Choroid plexus epithelial cell (primary cell): ENCODE measurements at places on chromosomes 5 and 9.

- DNase-seq = no peak
Measured at GRCh38 chr5:10662661-10663488, 98.2 kb downstream of the DAP start.

DNA sequence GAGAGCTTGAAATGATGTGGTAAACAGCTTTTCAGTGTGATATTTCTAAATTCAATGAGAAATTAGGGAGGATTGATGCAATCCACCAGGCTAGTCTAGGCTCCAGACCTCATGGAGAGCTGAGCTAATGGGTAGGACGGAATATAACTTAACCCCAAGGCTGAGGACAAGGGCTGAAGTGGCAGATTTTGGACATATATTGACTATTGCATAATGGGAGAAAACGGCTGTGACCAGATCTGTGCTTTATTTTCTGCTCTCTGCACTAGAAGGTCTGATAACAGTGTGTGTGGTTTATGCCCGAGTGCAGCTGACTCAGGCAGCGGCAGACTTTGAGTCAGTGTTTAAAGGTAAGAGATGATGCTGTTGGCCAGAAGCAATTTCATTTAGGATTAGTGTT lies 70.6 kb downstream of the ACTBL2 start:
- DNase-seq = peak; percentile 80

DNA sequence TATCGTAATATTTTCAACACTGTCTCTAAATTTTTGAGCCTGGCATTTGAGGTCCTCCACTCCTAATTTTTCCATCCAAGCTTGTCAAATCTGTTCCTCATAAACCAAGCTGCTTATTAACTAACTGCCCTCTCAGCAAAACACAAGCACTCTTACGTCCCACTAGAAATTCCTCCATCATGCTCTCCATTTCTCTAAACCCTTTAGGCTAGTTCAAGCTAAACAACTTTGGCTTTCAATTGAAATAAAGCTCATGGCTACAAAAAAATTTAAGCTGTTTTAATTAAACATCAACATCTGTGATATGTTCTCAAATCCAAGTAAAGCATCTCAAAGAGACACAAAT lies 45.7 kb downstream of the RNF145 start:
- DNase-seq = no peak

- no peak for DNase-seq
Measured at GRCh38 chr5:67166460-67167285, 29.9 kb downstream of the CD180 start.

- DNase-seq = no peak
Measured at GRCh38 chr5:121108725-121109124, 644.6 kb downstream of the PRR16 start.

DNA sequence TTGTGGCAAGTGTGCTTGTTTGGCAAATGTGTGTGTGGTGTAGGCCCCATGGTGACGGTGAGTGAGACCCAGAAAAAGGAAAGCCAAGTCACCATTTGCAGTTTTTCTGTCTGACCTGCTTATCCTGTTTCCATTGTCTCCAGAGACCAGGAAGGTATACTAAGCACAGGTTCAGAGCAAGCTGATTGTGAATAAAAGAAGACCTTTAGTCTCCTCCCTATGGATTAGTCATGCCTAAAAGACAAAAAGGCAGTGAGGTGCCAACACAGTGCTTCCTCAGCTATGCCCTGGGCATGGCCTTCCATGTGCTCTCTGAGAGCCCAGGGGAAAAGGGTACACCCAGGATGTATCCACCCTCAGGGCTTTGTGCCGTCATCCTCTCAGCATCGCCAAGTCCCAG lies 49.2 kb upstream of the SHOC1 start:
- DNase-seq = no peak

DNA sequence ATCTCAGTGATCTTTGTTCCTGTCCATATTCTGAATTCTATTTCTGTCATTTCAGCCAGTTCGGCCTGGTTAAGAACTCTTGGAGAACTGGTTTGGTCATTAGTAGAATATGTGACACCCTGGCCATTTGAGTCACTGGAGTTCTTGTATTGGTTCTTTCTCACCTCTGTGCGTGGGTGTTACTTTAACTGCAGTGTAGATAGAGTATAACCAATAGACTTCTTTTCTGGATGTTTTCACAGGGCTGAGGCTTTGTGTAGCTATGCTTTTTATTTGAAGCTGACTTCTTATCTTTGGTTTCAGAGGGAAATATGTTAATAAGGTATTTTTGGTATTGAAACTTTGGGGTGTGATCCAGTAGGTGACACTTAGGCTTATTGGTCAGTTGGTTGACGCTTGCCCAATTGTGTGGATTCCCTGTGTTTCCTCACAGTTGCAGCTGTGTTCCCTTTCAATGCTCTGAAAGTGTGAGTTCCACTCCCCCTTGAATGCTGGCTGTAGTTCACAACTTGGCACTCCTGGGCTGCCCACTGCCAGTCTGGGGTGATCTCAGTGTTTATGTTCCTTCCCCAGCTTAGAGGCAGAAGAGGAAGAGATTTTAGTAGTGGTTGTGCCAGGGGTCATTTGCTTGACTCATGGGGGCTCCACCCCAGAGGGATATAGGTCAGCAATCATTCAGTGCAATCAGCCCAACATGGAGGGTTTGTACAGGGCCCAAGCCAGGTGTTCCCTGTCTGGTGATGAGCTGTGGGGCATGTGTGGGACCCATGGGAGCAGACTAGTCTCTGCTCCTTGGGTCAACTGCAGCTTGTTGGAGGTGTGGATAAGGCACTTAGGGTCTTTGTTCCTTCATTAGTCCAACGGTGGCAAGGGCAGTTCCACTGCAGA lies 34.9 kb upstream of the TEK start:
- peak; percentile 38 for DNase-seq
